ENCODE measurements at places on chromosomes 1 and 21.

- DNase-seq, result no peak
Observed at GRCh38 chr1:75265792-75266191, 131.6 kb downstream of the LHX8 start.

DNA sequence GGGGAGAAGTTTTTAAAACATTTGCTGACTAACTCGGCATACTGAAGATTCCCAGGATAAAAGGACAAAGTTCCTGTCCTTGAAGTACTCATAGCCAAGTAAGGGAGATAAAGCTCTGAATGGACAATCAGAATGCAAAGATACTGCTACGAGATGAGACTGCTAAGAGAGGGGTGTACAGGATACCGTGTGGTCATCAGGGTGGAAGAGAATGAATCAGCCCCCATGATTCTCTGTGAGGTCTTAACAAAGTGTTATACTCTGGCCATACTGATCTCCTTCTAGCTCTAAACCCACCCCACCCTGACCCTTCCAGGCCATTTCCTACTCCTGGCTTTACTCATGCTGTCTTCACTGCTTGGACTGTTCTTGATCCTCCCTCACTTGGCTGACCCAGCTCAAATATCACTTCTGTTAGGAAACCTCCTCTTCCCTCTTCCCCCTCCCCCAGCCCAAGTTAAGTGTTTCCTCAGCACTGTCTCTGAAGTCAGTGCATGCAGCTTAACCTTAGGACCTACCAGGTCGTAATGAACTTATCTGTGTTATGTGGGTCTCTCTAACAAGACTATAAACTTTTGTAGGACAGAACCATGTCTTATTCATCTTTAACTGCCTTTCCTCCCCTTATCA lies 15.8 kb upstream of the MAGOH start:
- DNase-seq, result no peak

GRCh38 chr1:6016191-6016865 lies 24.1 kb upstream of the NPHP4 start:
- DNase-seq, result no peak

DNA sequence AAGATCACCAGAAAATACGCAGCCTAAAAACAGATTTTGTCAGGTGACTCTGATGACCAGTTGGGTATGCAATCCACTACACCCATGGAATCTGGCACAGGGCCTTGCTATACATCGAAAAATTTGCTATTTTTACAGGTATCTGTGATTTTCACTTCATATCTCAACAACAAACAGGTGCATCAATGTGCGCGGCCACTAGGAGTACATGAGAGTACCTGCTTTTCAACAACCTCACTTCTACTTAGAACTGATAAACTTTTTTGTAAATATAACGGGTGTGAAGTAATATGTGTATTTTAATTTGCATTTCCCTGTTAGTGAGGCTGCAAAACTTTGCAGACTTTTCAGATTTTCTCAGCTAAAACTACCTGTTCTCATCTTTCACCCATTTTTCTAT lies 80.8 kb downstream of the SLC45A1 start:
- no peak for DNase-seq

DNA sequence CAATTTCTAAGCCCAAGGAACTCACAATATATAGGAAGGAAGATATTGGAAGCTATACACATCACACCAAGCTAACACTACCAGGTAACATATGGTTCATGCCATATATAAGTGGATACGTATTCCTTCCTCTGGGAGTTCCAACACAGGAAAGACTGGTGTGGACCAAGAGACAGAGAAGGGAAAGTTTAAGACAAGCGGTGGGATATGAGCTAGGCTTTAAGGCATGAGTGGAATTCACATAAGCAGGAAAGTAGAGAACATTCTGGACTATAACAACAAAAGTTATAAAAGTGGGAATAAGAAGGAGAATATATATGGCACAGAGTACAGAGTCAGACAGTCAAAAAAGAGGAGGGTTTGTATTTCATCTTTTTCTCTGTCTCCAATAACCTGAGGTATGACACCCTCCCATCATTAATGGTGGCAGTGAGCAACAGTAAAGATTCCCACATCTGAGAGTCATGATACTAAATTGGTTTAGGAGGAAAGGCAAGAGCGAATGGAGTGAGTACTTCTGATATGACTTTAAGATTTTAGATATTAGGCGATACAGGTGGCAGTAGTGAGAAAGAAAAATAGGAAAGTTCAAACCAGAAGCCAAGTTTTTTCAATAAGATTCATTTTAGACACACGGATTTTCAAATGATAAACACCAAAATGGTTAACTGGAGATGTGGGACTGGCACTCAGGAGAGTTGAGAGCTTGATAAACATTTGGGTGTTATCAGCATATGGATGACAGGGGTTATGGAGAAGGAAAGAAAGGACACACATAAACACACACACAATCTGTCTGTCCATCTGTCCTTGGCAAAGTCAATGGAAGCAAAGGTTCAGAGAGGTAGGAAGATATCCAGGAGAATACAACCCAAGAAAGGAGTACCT lies 87.4 kb upstream of the TTC39A start:
- no peak for DNase-seq

DNA sequence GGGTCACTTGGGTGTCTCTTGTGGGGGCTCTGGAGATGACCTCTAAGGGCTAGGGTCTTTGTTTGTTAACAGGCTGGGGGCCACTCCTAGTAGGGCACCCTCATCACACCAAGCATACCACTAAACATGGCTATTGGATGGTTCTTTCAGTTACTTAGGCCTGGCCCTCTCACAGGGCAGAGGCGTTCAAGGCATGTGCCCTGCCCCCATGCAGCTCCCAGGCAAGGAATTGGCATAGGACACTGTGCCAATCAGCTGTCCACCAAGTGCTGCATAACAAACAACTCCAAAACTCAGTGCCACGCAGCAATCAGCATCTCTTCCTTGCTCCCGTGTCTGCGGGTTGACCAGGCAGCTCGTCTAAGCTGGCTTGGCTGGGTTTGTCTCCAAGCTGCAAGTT lies 2.1 kb upstream of the KCNAB2 start:
- no peak for DNase-seq

DNA sequence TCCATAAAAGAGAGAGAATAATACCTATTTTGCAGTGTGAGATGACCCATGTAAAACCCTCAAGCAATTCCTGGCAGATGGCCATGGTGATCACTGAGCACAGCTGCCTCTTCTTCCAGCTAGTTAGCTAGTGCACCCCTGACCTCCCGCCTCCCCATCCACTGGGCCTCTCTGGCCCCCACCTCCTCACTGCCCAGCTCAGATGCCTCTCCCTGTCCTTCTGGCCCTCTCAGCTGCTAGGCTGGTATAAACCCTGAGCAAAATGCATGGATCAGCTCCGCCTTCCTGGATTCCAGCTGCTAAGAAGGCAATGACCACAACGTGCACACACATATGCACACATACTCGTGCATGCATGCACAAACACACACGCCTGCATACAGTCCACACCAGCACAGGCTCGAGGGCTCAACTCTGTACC lies 117.2 kb downstream of the DMRTB1 start:
- no peak for DNase-seq

GRCh38 chr1:8649875-8650274 lies 167.6 kb downstream of the RERE start:
- no peak for DNase-seq

GRCh38 chr21:29221253-29221744 lies 77.4 kb upstream of the BACH1 start:
- no peak for DNase-seq

DNA sequence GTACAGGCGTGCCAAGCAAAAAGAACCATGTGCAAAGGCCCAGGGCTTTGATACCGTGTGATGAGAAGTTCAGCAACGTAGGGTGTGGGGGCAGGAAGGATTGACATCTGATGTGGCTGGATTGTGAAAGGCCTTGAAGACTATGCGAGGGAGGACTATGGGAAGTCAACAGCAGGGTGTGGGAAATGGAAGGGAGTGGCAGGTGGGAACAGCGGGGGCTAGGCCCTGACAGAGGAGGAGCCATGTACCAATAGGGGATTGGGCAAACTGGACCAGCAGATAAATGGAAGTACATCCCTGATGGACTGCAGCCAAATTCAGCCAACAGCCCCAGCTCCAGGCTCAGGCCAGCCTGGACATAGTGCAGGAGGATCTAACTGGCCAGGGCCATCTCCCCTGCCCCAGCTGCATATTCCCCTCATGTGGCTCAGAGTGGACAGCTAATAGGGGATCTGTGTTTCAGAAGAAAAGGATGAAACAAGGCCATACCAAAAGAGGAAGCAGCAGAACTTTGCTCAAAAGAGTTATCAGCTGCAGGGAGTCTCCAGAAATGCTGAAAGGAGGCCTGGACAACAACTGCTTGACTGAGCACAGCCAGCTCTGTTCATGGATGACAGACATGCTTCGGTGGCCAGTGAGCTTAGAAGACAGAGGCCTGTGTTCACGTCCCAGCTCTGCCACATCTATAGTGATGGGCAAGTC lies 140.2 kb upstream of the SGIP1 start:
- no peak for DNase-seq

- no peak for DNase-seq
Observed at GRCh38 chr1:109258481-109259466, 9.4 kb downstream of the CELSR2 start.

- no peak for DNase-seq
Observed at GRCh38 chr1:54850737-54851136, 36.3 kb downstream of the DHCR24 start.

DNA sequence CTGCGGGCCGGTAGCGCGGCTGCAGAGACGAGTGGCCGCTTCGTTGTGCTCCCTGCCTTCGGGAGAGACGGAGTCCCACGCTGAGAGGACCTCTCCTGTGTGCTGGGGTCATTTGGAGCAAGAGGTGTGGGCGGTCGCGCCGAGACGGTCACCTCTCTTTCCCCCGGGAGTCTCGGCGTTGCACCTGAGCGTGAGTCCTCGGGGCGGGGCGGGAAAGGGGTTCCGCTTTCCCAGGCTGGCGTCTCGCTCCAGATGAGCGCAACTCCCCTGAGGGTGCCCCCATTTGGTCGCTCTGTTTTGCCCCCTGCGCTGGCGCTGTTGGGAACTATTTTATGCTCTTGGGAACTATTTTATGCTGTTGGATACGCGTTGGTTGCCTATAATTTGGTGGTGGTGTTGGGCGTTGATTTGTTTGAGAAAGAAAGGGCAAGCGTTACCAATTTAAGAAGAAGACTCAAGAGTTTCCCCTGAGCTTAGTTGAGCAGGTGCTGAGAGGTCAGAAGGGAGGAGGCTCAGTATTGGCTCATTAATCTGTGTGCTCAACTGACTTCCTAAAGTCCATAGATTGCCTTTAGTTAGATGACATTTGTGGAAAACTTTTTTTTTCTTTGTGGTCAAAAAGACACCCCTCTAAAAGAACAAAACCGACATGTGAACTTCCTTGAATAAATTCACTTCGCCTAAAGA lies 683 bp downstream of the LRRC8B start:
- DNase-seq, result peak; percentile 9

DNA sequence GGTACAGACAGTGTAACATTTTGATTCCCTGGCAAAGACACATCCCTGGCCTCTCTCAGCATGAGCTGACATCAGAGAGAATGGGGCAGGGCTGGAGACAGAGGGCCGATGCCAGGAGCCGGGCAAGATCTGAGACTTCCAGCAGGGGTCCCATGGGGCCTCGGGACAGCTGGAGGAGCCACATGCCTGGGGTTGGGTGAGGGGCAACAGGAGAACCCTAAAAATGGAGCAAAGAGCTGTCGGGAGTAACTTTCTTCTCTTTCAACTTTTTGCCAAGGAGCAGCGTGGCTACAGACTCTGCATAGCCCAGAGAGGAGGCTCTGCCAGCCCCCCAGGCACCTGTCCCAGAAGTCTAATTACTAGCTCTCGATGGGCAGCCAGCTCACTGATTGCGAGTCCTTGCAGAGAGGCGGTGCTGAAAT lies 130.8 kb downstream of the LACTBL1 start:
- no peak for DNase-seq

- no peak for DNase-seq
Observed at GRCh38 chr1:20109223-20109856, 10.0 kb downstream of the PLA2G2D start.

DNA sequence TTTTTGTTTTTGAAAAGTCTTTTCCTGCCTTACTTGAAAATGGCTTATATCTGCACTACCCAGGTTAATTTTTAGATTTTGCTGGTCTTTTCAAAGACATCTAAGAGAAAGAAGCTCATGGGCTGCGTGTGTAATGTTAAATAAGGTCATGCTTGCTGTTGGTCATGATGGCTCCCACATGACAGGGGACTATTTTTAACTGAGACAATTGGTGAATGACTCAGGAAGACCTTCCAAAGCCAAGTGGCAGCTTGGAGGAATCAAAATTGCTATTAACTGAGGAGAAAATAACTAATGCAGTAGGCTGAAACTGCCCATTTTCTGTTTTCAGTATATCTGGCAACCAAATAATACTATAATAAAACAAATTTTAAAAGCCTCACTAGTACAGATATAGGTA lies 117.1 kb upstream of the SPAG17 start:
- no peak for DNase-seq

GRCh38 chr1:110004583-110004982 lies 20.0 kb downstream of the AHCYL1 start:
- DNase-seq, result no peak

DNA sequence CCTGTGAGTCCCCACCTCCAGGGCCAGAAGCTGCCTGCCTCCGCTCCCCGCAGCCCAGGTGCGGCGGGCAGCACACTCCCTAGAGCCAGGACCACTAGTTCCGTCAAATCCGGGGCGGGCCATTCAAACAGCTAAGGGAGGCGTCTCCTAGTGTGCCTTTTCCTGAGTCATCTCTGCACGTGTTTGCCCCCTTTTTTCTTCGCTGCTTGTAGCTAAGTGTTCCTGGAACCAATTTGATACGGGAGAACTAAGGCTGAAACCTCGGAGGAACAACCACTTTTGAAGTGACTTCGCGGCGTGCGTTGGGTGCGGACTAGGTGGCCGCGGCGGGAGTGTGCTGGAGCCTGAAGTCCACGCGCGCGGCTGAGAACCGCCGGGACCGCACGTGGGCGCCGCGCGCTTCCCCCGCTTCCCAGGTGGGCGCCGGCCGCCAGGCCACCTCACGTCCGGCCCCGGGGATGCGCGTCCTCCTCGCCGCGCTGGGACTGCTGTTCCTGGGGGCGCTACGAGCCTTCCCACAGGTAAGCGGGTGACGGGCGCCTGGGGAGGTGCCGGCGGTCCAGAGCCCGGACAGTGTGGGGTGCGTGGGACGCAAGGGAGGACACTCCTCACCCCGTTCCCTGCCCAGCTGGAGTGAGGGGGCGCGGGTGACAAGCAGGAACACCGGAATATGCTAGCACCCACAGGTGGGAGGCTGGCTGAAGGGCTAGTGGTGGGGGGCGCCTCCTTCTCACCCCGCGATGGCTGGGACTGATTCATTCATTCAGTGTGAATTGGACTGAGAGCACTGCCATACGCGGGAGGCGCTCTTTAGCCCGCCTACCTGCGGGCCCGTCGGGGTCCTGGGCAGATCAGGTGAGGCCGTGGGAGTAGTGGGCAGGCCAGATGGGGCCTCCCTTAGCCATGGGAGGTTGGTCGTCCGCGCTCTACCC lies at the start of gene TNFRSF8:
TNFRSF8 (plus strand) TSS at position 163 of the 932 bp plus-strand sequence; CDS start at position 459, 296 bp downstream.
- no peak for DNase-seq

DNA sequence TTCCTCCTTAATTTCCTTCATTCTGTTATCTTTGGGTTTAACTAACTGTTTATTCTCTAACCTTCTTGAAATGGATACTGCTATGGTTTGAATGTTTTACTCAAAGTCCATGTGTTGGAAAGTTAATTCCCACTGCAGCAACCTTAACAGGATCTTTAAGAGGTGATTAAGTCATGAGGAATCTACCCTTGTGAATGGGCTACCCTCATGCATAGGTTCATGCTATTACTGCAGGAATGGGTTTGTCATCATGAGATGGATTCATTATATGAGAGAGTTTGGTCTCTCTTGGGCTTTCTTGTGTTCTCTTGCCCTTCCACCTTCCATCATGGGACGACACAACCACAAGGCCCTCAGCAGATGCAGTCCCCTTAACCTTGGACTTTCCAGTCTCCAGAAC lies 516.9 kb downstream of the ADGRL2 start:
- no peak for DNase-seq
